ENCODE measurements at places on chromosomes 5 and 9.

GRCh38 chr5:100901821-100902341 is 1.2 kb downstream of the ST8SIA4 start:
- no peak for DNase-seq

DNA sequence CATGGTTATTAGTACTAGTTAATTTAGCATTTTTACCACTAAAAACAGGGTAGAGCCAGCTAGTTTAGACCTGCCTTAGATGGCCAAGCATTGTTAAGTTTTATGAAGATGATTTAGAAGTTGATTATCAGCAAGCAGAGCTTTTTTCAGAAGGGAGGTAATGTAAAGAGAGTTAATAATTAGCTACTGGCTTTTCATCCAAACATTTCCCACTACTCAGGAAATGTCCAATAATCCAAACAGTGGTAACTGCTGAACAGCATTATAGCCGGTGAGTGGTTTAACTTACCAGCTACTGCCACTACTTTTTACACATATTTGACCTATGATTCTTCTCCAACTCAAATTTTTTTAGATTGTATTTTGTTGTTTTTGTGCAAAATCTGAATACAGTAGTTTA is 1.7 kb downstream of the ITGA1 start:
- DNase-seq: no peak

GRCh38 chr5:133831491-133832224 is 136.8 kb downstream of the C5orf15 start:
- DNase-seq: no peak

DNA sequence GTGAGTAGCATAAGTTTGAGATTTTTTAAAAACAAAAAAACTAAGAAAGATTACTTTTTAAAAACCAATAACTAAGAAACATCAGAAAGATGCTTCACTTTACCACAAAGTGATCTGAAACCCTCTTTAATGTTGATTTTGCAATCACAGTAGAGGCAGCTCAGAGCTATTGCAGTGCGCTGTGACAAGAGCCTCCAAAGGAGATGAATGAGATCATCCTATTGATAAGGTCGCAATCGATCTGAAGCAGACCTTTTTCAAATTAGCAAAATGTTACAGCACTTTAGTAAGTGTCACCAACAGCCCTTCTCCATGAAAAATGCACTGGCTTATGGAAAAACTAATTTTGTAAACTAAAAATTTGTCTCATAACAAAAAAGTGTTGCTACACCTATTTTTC is 284.6 kb upstream of the EFNA5 start:
- no peak for DNase-seq

DNA sequence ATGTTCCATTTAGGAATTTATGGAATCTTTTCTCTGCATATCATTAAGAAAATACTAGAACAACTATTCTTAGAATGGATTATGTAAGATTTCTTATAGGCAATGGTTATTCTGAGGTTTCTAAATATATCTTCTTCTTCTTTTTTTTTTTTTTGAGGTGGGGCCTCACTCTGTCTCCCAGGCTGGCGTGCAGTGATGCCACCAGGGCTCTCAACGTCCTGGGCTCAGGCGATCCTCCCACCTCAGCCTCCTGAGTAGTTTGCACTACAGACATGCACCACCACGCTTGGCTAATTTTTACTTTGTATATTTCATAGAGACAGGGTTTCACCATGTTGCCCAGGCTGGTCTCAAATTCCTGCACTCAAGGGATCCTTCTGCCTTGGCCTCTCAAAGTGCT is 137.2 kb downstream of the SREK1 start:
- DNase-seq: no peak

- DNase-seq: no peak
Measured at GRCh38 chr5:17401470-17402288, 96.4 kb upstream of the TAF11L2 start.

DNA sequence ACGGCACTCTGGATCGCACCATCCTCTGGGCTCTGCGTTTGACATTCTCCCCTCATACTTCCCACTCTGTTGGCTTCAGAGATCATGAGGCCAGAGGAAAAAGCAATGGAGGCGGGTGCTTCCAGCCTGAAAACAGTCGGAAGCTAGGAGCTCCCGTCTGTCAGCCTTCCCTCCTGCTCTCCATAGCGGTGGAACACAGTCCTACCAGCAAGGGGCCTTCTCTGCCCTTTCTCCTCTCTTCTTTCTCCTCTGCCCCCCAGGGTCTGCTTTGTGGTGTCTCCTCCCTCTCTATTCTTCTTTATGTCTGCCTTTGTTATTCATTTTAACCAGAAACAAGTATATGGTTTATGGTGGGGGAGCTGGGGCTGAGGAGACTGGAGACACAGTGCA is 152.5 kb upstream of the NFIB start:
- no peak for DNase-seq

Data from stimulated activated CD8-positive, alpha-beta memory T cell treated with anti-CD3 and anti-CD28 coated beads, Interleukin-2, amount 100 ng/mL, for 48 hours (primary cell).